ENCODE measurements at places on chromosomes 16 and 17.

GRCh38 chr17:79183293-79184158, 108.9 kb downstream of the ENGASE start:
- no peak for DNase-seq

GRCh38 chr16:52757746-52758472, 211.0 kb upstream of the TOX3 start:
- DNase-seq, result no peak

GRCh38 chr16:66388350-66389139, 22.1 kb downstream of the CDH5 start:
- DNase-seq, result no peak

DNA sequence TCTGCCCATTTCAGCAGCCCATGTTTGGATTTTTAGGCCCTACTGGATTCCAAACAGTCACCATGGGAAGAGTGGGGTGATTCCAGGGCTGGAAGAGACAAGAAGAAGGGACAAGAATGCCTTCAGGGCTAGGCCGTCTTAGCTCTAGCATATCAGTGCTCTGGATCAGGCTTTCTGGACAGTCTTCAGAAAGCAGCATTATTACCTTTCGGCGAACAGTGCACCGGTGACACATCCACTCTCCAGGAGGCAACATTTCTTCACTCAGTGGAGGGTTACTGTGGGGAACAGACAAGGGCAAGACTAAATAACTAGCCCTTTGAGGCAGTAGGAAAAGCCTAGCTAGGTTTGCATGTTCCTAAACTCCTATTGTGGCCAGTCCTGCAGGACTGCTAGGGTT, 23.9 kb upstream of the DHRS13 start:
- no peak for DNase-seq

GRCh38 chr17:64130559-64131001, 636 bp upstream of the ERN1 start:
- no peak for DNase-seq

Measured in RWPE2 (cell line).